ENCODE measurements at places on chromosomes 4 and X. TPM values are rescaled to one million over a fixed set of nuclear protein-coding genes. Genes with fewer than 3 reads are reported as not detected.

DNA sequence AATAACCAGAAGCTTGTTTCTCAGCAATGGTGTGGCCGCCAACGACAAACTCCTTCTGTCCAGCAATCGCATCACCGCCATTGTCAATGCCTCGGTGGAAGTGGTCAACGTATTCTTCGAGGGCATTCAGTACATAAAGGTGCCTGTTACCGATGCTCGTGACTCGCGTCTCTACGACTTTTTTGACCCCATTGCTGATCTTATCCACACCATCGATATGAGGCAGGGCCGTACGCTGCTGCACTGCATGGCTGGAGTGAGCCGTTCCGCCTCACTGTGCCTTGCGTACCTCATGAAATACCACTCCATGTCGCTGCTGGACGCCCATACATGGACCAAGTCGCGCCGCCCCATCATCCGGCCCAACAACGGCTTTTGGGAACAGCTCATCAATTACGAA is 383 bp downstream of the DUSP21 start:
- H3K4me3 ChIP-seq, result no peak overlapping the region
- H3K27me3 ChIP-seq, result no peaks in the 10 kb centered on the region
- H3K36me3 ChIP-seq, result no peaks in the 10 kb centered on the region
- no peak overlapping the region for H3K27ac ChIP-seq
- no peak for DNase-seq
- no peaks in the 10 kb centered on the region for H3K4me1 ChIP-seq

DNA sequence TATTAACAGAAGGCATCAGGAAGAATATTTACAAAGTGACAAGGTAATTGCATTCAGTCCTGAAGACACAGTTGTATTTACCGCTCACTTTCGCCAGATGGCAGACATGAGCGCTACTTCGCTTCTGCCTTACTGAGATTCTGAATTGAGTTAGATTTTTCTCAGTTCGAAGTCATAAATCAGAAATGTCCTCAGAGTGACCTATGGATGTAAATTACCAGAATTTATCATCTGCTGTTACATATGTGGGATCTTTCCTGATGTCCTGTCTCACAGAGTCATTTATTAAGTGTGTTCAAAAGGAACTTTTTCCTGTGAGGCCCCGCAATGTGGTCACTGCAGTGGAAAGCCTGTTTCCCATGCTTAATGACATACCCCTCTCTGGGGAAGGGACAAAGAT is 97.3 kb upstream of the DCLK2 start:
- no peaks in the 10 kb centered on the region for H3K36me3 ChIP-seq
- no peak overlapping the region for H3K27ac ChIP-seq
- H3K4me3 ChIP-seq, result no peak overlapping the region
- no peaks in the 10 kb centered on the region for H3K4me1 ChIP-seq

DNA sequence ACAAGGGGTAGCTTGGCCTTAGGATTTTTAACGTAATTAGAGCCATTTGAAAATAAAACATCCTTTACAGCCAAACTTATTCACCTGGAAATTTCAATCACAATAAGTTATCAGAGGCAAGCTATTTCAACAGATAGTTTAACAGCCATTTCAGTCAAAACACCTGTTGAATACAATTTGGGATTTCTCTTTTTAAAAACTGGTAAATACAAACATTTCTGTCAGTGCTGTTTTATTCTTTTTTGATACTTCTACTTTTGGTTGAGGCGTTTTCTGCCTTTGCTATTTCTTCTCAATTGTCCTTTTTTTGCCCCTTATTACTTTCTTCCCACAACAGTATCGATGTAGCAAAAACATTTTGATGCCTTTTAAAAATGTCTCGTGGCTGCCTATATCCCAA is 2.1 kb upstream of the DACH2 start:
- no peaks in the 10 kb centered on the region for H3K36me3 ChIP-seq
- no peak overlapping the region for H3K4me3 ChIP-seq
- no peak for DNase-seq
- no peaks in the 10 kb centered on the region for H3K27me3 ChIP-seq
- no peak overlapping the region for H3K27ac ChIP-seq

DNA sequence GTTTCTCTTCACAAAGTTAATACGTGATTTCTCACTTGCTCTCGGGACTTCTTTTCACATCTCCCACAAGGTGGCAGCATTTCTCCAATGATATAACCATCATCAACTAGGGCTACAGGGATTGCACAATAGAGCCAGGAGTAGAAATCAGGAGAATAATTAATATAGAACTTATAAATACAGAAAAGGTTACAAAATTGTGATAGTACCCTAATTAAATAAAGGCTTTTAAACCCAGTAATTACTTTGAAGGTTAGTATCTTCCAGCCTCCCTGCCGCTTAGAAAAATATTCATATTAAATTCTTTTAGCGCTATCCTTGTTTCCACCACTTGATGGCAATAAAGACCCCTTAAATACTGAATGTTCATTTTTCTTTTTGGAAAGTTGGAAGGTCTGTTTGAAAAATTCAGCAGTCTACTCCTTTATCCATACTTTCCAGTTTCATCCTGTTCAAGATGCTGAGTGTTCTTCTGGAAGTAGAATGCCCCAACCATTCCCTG is 65.8 kb downstream of the RASGEF1B start:
- no peaks in the 10 kb centered on the region for H3K4me1 ChIP-seq
- H3K27me3 ChIP-seq, result no peaks in the 10 kb centered on the region
- no peak for DNase-seq

DNA sequence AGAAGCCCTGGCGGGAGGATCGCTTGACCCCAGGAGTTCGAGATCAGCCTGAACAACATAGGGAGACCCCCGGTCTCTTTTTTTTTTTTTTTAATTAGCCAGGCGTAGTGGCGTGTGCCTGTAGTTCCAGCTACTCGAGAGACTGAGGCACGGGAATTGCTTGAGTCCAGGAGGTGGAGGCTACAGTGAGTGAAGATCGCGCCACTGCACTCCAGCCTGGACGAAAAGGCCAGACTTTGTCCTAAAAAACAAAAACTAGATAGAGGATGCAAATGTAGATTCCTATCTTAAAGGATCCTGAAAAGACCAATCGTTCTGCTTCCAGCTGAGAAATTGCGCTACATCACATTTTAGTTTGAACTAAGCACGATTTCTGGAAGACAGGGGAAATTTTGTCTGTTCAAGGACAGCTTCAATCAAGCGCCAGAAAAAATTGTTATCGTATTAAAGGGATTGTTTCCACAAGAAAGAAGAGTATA is 627 bp upstream of the HSD17B11 start:
- no peak for DNase-seq
- H3K36me3 ChIP-seq, result no peaks in the 10 kb centered on the region
- peak overlapping the region; percentile 84 for H3K27ac ChIP-seq

Gene HMX1
- total RNA-seq, result not detected

Gene INTS6L
- total RNA-seq, result 7.7 TPM

Gene ZNF674
- total RNA-seq, result 3.8 TPM

Measured in breast epithelium (tissue), 4 donors.